ENCODE measurements at places on chromosomes 6 and 20.
A peak's percentile ranks its signal among the peaks of the same experiment; 100 is the strongest.

GRCh38 chr6:41043151-41043550 lies 884 bp downstream of the TSPO2 start:
- no peak for DNase-seq

GRCh38 chr20:24727795-24728194 lies 221.3 kb upstream of the CST7 start:
- DNase-seq: no peak

DNA sequence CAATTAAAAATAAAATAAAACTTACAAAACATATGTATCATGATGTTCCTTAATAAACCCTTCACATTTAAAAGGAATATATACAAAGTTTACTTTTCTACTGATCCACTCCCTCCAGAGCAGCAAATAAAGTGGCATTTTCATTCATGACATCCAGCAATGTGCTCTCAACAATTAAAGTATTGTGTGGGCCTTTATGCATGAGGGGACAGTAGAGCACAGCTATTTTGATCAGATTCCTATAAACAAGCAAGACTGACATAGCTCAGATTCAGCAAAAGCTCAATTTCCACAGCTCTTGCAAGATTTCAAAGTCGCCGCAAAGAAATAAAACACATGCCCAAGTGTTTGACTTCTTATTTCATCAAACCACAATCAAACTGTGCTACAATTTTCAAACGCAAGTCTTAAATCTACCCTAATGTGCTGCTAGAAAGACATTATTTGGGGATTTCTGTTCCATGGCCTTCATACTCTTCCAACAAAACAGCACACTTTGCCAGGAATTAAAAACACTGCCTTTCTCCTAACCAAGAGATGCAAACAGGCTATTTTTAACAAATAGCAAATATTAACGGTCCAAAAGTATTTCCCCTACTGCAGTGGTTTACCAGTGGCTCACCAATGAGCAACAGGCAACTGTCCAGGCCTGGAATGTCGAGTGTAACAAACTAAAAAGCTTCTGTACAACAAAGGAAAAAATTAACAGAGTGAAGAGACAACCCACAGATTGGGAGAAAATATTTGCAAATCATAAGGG lies 52.3 kb downstream of the MBOAT1 start:
- no peak for DNase-seq

GRCh38 chr6:69953491-69953890 lies 87.1 kb downstream of the COL19A1 start:
- DNase-seq: no peak

- peak; percentile 43 for DNase-seq
These were observed 1217.6 kb upstream of the GJE1 start for GRCh38 chr6:140915103-140915502.

DNA sequence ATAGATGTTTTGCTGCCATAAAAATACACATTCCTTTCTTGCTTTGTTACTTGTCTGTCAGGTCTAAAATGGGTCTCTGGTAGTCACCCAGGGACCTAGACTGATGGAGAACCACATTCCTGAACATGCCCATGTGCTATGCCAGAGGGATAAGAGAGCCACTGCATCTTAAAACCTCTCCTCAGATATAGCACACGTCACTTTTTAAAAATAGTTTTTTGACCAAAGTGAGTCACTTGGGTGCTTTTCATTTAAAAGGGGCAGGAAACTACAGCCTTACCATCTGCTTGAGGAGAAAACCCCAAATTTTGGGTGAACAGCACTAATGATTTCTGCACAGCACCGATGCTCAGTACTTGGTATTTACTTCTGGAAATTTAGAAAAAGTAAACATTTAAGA lies 197.8 kb downstream of the OGFRL1 start:
- no peak for DNase-seq

DNA sequence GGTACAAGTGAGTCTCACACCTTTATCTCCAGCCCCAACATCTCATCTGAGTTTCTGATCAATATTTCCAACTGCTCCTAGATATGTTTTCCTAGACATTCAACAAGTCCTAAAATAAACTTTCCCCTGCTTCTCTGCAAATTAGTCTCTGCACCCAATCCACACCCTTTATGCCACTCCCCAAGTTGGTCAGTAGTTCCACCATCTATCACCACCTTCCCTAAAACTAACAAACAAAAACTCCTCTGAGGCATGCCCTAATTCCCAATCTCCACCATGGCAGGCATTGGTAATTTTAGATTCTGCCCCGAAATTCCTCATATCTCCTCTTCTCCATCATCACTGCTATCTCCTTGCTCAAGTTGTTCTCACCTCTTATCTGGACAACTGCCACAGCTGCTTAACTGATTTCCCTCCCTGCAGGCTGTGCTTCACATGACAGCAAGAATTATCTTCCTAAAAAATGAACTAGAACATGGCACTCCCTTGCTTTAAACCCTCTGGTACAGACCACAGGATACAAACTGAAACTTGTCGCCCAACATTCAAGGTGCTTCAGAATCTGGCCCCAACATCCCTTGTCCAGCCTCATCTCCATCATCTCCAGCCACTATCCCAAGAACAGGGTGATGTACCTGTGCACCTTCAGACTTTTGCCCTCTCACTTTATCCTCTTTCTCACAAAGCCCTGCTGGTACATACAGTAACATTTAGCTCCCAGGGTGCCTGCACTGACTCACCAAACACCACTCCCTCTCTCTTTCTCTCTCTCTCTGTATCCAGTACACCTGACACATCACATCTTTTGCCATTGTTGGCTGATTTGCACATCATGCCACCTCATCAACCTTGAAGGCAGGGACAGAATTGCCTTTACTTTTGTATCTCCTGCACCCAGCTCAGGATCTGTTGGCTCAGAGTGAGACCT lies 55.5 kb downstream of the ZHX3 start:
- DNase-seq: no peak

DNA sequence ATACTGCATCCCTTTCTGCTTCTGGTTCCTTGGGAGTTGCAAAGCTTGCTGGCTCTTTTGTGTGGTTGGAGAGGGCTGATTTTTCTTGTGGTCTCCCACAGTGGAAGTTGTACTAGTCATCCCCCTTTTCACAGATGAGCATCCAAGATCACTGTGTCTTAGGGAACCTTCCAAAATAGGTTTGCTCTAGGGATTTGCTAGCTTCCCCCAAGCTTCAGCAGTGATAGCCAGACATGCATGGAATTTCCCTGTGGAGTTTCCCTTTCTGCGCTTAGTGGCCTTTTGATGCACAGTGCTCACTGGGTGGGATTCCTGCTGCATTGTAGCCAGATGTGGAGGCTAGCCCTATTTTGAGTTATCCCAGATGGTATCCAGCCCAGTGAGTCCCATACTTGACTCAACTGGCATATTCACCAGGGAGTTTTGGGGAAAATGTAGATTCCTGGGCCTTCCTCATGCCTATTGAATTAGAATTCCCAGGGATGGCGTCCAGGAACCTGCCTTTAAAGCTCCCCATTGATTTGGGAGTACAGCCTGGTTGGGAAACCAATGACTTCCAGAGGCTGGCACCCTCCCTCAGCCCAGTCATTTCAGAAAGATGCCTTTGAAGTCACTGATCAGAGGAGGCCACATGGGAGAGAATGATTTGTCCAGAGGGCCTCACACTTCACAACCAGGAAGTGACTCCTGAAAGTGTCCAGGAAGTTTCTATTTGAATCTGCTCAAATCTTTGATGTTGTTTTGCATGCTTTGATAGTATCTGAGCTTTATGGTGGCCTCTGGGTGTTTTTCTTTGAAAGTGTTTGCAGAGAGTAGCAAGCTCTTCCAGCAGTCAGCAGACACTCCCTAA lies 25.9 kb downstream of the PPARD start:
- DNase-seq: no peak

DNA sequence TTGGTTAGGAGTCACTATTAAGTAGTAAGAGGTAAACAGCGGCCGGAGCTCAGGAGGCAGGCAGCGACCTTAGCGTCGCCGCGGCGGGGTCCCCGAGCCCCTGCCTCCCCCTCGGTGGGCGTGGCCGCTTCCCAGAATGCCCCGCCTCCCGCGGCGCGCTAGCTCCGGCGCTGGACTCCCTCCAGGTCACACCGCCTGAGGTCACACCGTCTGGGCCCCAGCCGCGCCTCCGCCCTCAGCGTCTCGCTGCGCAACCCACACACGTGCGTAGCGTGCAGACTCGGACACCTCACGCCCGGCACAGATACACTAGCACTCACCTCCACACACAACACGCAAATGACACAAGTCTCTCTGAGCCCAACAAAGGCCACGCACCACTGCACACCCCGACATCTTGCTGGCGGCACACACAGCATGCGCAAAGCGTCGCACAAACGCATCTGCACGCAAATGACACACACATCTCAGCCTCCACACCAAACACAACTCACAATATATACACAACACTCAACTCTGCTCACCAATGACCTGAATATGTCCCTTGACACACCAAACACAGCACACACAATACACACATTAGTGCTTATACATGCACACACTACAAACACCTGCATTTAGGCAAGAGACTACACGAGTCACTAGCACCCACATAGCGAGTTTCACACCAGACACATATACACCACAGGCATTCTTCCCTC lies 17.6 kb upstream of the CDKN1A start:
- DNase-seq: no peak

- DNase-seq: no peak
These were observed 31.5 kb downstream of the NINL start for GRCh38 chr20:25553819-25554296.

DNA sequence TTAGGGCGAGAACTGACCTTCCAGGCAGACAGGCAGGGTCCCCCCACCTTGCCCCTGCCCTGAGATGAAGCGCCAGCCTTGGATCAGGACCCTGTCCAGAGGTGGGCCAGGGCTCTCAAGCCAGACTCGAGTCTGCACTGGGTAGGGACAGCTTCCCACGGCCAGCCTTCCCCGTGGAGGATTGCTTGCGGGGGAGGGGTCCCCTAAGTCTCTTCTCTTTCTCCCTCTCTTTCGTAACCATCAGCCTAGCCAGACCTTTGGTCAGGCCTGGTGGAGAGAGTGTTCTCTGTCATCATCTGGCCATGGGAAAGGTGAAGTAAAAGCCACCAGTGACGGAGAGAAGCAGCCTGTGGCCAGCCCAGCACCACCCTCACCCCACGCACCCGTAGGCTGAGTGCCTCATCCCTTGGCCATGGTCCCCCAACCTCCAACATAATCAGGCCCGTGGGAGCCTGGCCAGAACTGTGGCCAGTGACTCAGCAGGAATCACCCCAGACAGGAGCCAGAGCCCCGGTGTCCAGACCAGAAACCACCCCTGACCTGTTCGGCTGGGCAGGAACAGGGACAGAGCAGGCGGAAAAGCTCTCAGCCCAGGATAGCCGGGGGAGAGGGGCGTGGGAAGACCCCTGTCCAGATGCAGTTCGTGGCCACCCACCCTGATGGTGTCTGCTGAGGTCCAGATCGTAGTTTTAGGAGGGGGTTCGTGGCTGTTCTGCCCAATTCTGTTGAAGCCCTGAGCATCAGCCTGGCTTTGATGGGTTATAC lies 47.1 kb downstream of the SNAI1 start:
- no peak for DNase-seq

DNA sequence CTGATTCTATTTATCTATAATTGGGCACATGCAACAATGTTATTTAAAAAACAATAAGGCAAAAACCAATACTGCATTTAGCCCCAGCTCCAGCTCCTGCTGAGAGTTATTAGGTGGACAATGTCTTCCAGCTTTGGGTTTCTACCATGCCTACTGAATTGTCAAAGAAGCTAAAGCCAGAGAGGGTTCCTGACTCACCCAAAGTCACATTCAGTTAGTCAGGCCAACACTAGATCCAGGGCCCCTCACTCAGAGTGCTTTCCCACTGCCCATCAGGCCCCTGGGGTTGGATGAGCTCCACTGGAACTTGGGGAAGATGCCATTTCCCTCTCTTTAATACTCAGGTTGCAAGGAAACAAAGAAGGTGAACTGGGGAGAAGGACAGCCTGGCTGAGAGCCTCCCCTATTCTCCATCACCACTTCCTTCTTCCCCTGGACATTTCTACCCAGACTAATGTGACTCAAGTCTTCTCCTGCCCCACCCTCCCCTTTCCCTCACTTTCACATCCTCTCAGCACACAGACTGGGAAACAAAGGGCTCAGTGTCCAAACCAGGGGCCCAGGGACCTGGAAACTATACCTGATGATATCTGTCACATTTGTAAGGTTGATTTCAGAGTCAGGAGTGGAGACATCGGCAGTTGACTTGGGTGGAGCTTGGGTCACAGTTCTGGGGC lies 6.0 kb downstream of the TREM1 start:
- DNase-seq: no peak

DNA sequence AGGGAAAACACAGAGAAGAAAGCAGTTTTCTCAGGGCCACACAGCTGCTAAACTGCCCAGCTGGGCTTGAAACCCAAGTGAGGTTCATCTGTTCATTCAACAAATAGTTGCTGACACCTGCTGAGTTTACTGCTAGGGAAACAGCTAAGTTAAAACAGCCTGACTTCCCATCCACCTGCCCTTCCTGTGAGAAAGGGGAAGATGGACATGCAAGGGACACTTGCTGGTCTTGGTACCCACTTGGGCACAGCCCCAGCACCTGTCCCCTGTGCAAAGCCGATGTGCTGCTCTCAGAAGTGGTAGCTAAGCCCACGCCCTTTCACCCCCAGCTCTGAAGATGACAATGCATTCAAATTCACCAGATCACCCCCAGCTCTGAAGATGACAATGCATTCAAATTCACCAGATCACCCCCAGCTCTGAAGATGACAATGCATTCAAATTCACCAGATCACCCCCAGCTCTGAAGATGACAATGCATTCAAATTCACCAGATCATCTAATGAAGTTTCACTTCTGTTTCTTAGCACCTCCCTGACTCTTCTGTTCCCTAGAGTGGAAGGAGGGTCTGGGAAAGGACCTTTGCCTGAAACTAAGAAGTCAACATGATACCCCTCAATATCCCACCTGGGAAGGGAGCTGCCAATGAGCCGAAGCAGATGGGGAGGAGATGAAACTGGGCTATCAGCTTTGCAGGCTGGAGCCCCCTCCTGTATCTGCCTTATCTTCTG lies 46.0 kb upstream of the TOP1 start:
- no peak for DNase-seq

DNA sequence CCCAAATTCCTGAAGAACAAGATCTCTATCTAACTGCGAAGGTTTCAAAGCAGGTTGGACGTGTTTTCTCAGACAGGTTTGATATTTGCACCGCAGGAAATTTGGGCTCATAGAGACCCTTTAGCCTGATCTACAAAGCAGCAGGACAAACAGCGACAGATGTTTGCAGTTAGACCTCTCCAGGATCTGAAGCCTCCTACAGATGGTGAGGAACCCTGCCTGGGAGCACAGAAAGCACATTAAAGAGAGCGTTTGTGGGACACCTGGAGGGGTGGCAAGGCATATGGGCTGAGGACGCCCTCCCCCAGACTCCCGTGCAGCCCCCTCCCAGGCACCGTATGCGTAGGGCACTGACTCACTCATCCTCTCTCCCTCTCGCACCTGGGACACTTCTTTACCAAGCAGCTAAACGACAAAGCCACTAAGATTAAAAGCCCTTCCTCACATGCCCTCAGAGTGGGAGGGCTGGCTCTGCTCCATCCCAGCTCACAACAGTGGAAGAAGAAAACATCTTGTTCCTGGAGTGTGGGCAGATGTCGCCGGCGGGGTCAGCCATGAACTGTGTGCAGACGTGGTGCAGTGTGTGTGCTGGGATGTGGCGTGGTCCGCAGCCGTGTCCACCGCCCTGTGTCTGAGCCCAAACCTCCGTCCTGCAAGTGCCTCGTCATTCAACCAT lies 249.7 kb upstream of the AFDN start:
- no peak for DNase-seq
